ENCODE measurements at places on chromosomes 11 and 22.

- peak; percentile 12 for DNase-seq
These were observed 67.5 kb downstream of the PRR5L start for GRCh38 chr11:36363361-36364268.

DNA sequence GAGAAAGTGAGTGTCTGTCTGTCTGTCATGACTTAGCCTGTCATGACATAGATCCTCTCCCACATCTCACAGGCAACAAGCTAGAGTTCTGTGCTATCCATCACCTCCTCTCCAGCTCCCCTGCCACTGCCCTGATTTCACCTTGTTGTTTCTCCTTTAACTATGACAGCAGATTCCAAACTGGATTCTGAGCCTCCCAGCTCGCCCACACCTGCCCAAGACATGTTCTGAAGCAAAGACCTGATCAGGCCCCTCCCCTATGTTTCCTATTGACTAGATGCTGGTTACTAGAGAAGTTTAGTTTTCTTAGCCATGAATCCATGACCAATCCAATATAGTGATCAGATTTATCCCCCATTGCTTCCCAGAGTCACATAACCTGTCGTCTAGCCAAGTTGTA is 15.4 kb downstream of the PRSS23 start:
- DNase-seq = no peak

DNA sequence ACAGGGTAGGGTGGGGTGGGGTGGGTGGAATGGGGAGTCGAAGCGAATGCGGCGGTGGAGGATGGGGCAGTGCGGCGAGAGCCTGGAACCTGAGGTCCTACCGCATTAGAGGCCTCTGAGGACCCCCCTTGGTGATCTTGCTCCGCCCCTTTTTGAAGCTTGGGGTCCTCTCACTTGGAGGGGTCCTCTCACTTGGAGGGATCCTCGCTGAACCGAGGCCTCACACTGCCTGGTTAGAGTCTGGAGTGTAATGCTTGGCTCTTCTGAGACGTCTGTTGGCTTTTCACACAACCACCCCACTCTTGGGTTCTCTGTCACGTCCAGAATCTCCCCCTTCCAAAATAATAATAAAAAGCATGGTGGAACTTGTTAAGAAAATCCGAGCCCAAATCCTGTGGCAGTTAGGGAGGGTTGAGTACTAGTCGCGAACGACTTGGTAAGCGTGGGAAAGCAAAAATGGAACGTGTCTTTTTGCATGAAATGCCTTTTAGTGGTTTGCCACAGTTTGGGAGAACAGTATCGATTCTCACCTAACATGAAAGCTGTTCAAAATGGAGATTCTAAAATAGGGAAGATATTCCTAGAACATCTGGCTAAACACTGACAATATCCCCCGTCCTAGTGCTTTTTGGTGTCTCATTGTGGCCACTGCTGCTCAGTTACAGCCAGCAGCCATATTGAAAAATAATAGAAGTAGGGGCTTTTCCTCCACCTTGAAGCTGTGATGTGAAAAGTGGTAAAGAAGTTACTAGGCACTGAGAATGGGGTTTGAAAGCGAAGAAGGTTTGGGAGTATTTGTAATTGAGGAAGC is 822 bp downstream of the RBX1 start:
- DNase-seq = no peak

GRCh38 chr11:112453601-112454577 is 193.2 kb upstream of the PLET1 start:
- no peak for DNase-seq

DNA sequence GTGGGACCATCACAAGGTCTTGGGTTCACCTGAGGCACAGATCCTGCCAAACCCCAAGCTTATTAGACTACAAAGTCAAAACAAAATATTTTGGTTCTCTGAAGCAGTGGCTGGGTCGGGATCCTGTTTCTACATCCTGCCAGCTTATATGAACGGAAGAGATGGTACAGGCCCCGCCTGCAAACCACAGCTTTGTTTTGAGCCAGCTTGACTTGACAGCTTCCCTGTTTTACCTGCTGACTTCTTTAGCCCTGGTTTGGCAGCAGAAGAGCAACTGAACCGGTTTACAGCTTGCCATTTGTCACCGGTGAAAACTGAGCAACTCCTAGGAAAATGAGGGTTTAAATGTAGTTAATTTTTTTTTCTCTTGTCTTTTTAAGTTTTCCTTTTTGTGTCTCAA is 11.4 kb downstream of the PACS1 start:
- DNase-seq = peak; percentile 65

DNA sequence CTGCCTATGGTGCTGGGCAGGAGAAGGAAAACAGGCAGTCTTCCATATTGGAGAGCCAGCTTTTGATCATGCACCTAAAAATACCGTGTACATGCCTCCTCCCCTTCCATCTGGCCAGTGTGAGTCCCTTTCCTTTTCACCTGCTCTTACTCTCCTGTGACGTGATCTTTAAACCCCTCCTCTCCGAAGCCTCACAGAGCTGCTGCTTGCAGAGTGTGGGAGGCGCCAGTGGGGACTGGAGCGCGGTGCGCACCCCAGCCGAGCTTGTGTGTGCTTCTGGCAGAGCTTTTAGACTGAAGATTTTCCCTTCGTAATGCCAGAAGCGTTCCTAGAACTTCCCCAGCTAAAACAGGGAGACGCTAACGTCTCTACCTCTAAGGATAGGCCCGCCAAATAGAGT is 29.8 kb downstream of the MUC6 start:
- no peak for DNase-seq

GRCh38 chr11:43789700-43790443 is 90.8 kb upstream of the ALKBH3 start:
- no peak for DNase-seq

- no peak for DNase-seq
These were observed 20.2 kb downstream of the MPEG1 start for GRCh38 chr11:59192446-59193020.

DNA sequence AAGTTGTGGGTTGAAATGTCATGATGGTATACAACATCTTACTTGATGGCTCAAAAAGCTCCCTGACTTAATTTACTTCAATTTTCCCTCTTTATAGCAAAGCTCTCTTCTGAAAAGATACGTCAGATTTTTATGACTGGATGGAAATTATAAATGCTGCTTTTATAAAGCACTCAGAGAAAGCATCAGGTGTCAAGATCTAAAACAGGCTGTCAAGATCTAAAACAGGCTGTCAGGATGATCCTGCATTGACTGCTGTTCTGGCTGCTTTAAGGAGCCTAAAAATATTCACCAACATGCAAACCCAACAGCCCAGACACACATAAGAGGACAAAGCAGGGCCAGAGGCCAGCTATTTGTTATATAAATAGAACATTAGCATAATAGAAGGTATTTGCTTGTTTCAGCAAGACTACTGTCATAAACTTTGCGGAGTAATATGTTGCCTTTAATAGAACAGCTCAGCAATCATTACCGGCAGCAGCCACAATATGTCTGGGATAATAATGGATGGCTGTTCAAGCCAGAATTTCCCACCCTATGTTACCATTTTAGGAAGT is 77.3 kb upstream of the ANO5 start:
- DNase-seq = no peak

DNA sequence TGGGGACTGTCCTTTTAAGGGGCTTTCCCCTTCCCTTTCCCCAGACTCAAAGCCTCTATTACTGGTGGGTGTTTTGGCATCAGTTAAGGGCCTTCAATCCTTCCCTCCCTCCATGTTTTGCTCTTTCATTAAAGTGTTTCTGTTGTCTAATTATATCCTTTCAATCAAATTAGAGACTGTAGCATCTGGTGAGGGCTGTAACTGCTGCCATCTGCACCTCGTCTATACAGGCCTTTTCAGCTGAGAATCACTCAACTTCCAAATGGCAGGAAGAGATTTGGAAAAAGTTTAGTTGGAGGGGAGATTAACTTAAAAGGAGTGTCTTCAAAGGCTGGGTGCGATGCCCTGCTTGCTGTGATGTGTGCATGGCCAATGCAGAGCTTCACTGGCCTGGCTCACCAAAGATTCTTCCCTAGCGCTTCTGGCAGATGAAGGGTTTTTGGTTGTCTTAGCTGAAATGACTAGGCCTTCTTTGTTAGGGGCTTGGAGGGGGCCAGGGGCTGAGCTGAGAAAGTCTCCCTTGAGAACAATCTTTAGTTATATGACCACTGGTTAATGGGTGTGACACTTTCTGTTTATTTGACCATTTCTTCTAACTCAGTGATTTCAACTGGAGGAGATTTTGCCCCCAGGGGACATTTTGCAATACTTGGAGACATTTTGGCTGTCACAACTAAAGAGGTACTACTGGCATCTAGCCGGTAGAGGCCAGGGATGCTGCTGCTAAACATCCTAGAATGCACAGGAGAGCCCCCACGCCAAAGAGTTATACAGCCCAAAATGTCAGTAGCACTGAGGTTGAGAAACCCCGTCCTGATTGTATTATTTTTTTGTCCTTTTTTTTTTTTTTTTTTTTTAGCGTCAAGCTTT is 7.5 kb downstream of the KREMEN1 start:
- DNase-seq = no peak

DNA sequence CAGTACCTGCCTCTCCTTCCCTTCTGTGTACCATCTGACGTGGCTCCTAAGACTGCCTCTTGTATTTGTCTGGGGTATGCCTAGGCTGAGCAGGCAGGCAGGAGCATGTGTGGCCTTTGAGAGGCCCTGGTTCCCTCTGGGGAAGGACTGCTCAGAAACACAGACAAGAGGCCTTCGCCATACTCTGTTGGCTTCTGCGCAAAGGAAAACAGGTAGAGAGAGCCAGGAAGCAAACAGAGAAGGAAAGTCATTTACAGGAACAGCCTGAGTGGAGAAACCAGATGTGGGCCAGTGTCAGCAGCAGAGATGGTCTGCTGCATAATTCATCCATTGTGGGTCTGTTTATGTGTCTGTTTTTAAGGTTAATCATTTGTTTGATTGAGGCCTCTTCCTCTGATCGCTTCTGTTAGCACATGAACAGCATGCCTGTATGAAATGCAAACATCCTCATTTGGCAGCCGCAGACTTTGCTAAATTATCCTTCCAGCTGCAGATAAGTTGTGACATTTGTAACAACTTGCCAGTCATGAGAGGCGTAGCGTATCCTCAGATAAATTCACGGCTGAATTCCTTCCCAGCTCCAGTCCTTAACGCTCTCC is 119.4 kb downstream of the GALNT18 start:
- no peak for DNase-seq

GRCh38 chr11:4508886-4509285 is 26.4 kb downstream of the OR52K1 start:
- DNase-seq = no peak

GRCh38 chr11:10650630-10651029 is 42.9 kb downstream of the IRAG1 start:
- DNase-seq = no peak

DNA sequence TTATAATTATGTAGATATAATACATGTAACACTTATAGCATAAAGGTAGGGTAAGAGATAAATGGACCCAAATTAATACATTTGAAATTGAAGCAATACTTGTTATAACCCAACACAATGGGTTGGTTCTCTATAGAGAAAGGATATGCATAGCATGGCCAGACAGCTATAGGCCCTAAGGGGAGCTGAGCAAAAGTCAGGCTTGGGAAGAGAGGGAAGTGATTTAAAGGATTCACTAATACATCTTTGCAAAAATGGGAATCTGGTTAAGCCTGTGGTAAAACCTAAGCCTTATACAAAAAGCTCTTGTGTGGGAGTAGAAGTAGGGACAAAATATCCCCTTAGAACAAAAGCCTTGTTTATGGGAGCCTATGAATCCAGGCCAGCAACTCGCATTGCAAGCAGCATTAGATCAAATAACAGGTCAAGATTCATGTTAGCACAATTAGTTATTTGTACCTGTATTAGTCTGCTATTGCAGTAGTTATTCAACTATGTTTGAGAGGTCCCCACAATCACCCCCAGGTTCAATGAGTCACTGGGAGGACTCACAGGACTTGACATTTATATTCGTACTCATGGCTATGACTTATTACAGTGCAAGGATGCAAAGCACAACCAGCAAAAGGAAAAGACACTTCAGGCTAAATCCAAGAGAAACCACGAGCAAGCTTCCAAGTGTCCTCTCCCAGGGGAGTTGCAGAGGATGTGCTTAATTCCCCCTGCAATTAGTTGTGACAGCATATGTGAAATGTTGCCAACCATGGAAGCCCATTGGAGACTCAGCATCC is 144.7 kb upstream of the LMO1 start:
- DNase-seq = no peak

DNA sequence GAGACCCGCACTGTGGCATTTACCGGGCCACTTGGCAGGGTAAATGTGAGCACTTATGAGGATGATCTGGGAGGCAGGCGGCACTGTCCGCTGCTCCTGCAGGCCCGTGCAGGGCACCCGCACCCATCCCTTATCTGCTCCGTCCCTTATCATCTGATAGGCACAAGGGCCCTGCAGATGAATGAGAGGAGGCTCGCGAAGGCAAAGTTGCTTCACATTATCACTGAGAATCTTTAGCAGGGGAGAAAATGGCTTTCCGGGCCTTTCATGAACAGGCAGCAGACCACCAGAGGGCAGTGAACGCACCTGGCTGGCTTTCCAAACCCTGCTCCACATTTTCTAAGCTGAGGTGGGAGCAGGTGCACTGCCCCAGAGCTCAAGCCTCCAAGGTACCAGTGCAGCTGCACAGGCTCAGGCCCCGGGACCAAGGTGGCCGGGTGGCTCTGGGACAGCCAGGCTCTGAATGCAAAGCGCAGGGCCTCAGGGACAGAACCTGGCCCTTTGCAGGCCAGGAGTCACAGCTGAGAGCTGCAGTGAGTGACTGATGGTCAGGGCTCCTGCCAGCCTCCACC is 165.6 kb downstream of the SHANK2 start:
- DNase-seq = peak; percentile 10

DNA sequence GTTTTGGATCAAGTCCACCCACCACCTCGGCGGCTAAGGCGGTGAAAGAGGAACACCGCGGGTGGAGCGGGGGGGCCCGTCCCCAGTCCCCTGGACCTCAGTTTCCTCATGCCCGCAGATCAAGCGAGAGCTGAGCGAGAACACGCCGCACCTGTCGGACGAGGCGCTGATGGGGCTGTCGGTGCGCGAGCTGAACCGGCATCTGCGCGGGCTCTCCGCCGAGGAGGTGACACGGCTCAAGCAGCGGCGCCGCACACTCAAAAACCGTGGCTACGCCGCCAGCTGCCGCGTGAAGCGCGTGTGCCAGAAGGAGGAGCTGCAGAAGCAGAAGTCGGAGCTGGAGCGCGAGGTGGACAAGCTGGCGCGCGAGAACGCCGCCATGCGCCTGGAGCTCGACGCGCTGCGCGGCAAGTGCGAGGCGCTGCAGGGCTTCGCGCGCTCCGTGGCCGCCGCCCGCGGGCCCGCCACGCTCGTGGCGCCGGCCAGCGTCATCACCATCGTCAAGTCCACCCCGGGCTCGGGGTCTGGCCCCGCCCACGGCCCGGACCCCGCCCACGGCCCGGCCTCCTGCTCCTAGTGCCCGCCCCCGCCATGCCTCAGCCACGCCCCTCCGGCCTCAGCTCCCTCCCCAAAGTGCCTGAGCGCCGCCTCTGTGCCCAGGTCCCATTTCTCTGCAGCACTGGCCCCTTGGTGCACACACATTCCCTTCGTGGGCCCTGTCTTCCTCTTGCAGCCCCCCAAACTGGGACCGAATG is 12.7 kb downstream of the MAFF start:
- DNase-seq = no peak

All from dermis microvascular lymphatic vessel endothelial cell (primary cell).